CD8-positive, alpha-beta memory T cell (primary cell): ENCODE measurements at places on chromosomes 7 and 10. TPM values are rescaled to one million over a fixed set of nuclear protein-coding genes. Genes with fewer than 3 reads are reported as not detected.

Gene MUC12
- polyA plus RNA-seq, result 0.54 TPM

Gene CYP2C18
- not detected for polyA plus RNA-seq

Gene OR13A1
- 0.29 TPM for polyA plus RNA-seq

Gene MCM10
- not detected for polyA plus RNA-seq

Gene MCU
- polyA plus RNA-seq, result 7.9 TPM

Gene BAIAP2L1
- polyA plus RNA-seq, result 0.29 TPM

Gene CLRN3
- polyA plus RNA-seq, result not detected

Gene WNT8B
- polyA plus RNA-seq, result not detected

Gene NXPH1
- not detected for polyA plus RNA-seq

Gene CCDC172
- polyA plus RNA-seq, result not detected

Gene ATOH7
- not detected for polyA plus RNA-seq

Gene NODAL
- 0.43 TPM for polyA plus RNA-seq

Gene TMEM270
- not detected for polyA plus RNA-seq

Gene BEND7
- polyA plus RNA-seq, result not detected

DNA sequence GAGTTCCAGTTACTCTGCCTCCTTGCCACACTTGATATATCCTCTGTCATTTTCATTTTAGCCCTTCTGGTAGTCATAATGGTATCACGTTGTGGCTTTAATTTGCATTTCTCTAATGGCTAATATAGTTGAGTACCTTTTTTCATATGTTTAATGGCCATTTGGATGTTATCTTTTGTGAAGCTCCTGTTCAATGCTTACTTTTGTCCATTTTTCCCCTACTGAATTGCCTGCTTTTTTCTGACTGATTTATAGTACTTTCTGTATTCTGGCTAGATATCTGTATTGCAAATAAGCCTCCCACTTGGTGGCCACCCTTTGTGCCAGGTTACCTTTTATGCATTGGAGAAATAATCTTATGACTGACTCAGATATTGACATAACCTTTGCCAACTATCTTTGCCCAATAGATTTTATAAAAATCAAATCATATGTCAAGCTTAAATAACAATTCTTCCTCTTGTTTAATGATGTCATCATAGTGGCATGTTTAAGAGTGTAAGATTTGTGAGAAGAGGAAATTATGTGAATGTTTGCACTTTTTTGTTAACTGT, 50.6 kb downstream of the PRPF18 start:
- no peak for DNase-seq

DNA sequence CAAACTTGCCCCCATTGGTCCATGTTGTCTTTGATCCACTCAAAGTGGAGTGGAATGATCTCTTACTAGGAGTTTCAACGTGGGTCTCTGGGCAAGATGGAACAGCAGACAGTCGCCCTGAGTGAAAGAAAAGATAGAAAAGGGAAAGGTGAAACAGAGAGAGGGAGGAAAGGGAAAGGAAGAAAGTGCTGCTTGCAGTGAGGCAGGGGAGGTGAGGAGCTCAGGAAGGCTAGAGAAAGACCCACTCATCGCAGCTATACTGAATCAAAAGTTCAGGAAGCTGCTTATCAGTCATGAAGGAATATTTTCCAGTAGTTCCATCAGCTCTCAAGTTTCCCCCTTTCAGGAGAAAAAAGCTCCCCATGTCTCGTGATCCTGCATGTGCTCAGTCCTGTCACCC, 86.9 kb downstream of the ZNF467 start:
- no peak for DNase-seq

GRCh38 chr7:114988755-114989375, 67.0 kb downstream of the MDFIC start:
- DNase-seq, result no peak

GRCh38 chr7:70505886-70506285, 626.1 kb upstream of the GALNT17 start:
- no peak for DNase-seq

- no peak for DNase-seq
These were observed 1244.3 kb downstream of the REEP3 start for GRCh38 chr10:64765498-64765897.

DNA sequence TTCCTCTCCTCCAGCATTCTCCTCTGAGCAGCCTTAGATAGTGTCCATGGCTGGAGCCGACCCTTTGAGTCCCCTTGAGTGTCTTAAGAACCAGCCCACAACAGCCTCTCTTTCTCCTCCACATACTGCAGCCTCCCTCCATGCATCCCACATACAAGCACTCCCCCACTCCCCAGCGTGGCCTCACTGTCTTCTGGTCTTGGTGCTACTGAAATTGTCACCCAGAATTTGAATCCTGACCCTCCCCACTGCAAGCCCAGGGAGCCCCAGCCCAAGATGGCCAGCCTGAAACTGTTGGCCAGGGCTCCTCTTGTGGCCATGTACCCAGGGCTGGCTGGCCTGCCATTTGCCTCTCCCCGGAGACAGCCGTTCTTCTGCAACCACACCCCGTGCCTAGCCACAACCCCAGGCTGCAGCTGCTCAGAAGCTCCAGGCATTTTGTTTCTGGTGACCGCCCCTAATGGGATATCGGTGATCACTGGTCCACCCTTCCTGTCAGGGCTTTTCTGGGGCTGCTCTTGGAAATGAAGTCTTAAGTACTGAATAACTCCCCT, 18.8 kb upstream of the SH2D4B start:
- no peak for DNase-seq

DNA sequence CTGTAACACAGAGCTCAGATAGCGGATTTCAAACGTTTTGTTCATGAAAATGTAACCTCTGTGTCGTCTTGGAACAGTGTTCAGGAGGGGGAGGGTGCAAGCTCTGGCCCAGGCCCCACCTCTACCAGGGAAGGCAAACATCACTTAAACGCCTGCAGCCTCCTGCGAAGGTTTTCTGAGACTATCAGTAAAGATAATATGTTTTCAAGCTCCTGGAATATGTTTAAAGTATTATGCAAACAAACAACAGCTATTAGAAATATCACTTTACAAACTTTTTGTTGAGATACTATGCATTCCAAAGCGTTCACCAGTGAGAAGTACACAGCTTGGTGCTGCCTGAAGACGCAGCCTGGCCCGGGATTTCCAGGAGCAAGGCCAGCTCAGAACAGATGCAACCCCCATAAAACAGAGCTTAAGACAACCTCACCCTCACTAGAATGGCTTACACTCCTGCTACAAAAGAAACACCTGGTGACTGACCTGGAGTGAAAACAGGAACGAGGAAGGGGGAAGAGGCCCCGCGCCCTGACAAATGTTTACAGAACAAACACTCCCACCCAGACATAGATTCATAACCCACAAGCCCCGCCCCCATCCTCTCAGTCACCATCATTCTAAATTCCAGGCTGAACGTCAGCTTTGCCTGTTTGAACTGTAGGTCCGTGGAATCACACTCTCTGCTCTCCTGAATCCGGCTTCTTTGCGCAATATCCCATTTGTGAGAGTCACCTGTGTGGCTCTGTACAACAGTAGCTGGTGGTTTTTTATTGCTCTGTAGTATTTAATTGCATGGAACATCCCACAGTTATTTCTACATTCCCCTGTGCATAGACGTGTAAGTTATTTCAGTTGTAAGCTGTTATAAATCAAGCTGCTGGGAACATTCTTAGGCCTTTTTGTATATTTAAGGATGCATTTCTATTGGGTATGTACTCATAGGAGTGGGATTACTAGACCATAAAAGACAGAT, 155.0 kb downstream of the PTPRN2 start:
- no peak for DNase-seq

GRCh38 chr7:148371280-148371937, 219.2 kb upstream of the C7orf33 start:
- no peak for DNase-seq

DNA sequence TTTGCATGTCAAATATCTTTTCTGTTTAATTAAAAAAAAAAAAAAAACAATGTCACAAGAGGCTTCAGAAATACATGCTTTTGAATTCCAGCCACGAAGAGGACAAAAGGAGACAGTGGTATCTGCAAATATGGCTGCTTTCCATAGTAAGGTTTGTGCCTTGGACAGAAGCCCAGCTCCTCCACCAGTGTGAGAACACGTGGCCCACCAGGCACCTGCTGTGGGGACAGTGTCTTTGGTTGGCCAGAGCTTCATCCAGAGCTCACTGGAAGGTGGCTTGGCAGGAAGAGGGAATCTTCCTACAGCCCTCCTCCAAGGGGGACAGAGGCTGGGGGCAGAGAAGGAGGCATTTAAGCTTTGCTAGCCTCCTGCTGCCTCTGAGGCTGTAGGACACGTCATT, 144.6 kb downstream of the GLCCI1 start:
- no peak for DNase-seq

- no peak for DNase-seq
These were observed 23.3 kb upstream of the PDGFA start for GRCh38 chr7:542713-543500.

DNA sequence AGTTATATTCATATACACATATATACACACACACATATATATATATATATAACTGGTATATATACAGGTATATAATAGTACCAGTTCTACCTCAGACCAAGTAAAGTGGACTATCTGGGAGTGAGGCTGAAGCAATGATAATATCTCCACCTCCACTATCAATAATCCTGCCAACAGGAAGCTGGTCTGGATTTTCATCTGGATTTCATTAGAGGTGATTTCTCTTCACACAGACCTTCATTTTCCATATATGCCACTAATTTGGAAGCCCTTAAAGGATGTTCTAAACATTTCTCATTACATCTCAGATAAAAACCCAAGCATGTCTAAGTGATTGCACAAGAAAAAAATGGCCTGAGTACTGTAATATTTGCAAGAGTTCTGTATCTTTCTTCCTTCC, 1.7 kb upstream of the SLC35B4 start:
- no peak for DNase-seq

DNA sequence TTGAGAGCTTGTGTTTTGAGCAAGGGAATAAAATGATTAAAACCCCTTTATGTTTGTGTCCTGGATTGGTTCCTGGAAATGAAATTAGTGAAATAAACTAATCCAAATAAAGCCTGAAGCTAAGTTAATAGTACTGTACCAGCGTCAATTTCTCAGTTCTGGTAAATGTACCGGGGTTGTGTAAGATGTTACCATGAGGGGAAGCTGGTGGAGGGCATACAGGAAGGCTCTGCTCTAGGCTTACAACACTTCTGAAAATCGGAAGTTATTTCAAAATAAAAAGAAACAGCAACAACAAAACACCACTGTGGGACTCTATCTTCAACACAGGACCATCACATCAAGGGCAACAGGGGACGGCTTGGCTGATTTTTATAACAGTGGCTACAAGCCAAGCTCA, 257.0 kb downstream of the CREB5 start:
- DNase-seq, result no peak

DNA sequence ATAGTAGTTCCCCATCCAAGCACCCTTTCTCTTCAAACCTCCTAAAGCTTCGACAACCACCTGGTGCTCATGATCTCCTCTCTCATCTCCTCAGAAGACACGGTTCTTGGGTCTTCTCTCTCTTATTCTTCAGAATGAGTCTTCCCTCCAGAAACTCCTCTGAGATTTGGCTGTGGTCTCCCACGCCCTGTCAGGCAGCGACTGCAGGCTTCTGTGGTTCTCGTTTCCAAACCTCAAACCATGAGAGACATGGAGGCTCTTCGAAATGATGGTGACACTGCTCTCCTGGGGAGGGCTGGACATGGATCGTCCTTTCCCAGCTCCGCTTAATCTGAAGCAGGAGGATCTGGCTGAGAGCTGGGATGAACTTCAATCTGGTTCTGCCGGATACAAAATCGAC, 78.6 kb upstream of the PITRM1 start:
- no peak for DNase-seq

GRCh38 chr7:78370936-78371335, 572.4 kb downstream of the PHTF2 start:
- DNase-seq, result no peak

GRCh38 chr7:130277763-130278643, 11.3 kb downstream of the CPA2 start:
- no peak for DNase-seq

DNA sequence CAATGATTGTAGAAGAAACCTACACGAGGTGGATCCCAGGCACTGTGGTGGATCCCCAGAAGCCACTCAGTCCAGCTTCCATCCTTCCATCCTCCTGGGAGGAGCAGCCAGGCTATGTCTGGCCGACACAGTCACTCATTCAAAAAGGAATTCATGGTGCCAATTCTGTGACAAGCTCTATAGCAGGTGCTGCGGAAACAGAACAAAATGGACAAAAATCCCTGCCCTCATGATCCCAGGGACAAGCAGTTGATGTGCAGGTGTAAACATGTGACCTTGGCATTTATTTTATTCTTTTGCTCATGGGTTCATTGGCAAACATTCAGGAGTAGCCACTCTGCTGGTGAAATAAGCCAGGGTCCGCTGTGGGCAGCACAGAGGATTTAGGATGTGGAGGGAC, 49.2 kb upstream of the FGFR2 start:
- DNase-seq, result no peak

GRCh38 chr10:91247360-91248111, 27.1 kb downstream of the PCGF5 start:
- peak; percentile 24 for DNase-seq

DNA sequence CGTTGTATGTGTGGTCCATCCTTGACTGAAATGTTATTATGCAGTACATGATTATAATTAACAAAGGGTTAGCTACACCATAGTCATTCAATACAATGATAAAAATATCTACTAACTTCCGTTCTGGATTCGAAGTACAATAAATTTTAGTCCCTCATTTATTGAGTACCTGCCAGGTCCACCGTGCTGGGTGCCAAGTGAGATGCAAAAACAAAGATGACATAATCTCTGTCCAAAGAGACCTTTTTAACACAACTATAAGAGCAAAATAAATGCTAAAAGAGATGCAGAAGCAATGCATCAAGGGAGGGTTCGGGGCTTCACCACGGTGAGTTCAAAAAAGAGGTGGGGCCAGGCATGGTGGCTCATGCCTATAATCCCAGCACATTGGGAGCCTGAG, 33.1 kb downstream of the LAMB1 start:
- DNase-seq, result no peak

- DNase-seq, result no peak
These were observed 47.4 kb downstream of the NRAP start for GRCh38 chr10:113616244-113617074.

GRCh38 chr7:13871008-13871407, 118.5 kb downstream of the ETV1 start:
- DNase-seq, result no peak
